ENCODE measurements at places on chromosomes 12 and 14.

DNA sequence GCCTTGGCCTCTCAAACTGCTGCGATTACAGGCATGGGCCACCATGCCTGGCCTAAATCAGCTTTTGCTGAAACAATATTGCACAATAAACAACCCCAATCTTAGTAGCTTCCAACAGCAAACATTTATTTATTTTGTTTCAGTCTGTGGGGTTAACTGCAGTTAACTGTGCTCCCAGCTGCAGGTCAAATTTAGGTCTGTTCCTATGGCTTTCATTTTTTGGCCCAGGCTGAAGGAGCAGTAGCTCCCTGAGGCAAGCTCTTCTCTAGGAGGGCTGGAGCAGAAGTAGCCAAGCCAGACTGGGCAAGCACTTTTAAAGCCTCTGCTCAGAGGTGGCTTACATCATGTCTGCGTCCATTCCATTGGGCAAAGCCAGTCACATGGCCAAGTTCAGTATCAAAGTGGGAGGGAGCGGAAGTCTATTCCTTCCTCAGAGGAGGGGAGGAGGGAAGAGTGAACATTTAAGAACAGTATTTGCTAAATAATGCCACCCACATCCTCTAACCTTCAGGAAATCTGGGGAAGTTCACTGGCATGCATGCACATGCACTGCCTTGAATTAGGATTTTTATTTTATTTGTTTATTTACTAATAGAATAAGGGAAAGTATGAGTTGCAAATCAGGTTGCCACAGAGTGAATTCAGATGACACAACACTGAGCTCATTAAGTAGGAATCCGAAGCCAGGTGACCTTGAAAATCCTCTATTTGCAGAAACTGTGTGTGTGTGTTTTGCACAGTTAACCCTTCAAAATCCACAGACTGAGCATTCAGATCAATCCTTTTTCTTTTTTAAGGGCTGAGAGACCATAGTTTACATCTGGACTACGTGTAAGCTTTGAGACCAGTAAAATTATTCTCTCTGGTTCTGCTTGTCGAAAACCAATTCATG, 122.0 kb upstream of the SEL1L start:
- H3K4me1 ChIP-seq: no peaks in the 10 kb centered on the region
- H3K4me3 ChIP-seq: no peak overlapping the region
- no peak overlapping the region for H3K27ac ChIP-seq

DNA sequence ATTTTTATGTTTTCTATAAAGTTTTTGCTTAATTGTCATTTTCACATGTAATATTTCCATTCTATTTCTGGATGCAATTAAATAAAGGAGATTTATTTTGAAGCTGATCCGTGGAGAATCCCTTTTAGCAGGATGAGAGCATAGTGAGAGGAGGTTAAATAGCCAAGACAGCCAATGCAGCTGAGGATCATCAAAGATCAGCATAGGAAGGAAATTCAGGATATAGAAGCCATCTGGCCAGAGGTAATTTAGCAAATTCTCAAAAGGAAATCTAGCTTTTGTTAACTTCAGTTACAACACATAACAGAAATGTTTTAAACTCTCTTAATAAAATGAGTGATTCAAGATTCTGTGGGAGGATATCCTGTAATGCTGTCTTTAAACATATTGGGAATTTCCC, 122.8 kb upstream of the PDE3A start:
- no peak for DNase-seq
- H3K4me1 ChIP-seq: peaks cover 2% of the 10 kb centered on the region
- no peak overlapping the region for H3K4me3 ChIP-seq
- H3K27me3 ChIP-seq: no peaks in the 10 kb centered on the region
- peaks cover 6% of the 10 kb centered on the region for H3K36me3 ChIP-seq
- no peak overlapping the region for H3K27ac ChIP-seq

DNA sequence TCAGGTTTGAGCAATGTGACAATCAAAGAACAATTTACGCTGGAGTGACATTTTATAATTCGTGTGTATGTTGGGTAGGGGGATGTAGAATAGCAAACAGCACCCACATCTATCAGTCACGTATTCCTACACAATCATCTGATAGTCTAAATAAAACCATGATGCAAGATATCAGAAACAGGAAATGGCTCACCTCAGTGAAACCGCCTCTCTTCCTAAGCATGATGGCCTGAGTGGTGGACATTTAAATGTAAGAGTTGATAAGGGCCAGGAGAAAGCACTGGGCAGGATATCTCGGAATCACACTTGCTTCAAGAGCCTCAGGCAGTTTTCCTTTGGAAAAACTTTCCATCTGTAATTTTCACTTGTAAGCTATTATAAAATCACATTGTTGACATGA, 128.2 kb downstream of the GRIP1 start:
- H3K4me3 ChIP-seq: no peak overlapping the region
- H3K4me1 ChIP-seq: no peaks in the 10 kb centered on the region
- no peak overlapping the region for H3K27ac ChIP-seq
- peaks cover 4% of the 10 kb centered on the region for H3K27me3 ChIP-seq

GRCh38 chr14:36973806-36974442, 198.5 kb downstream of the SLC25A21 start:
- no peak overlapping the region for H3K4me3 ChIP-seq
- peak overlapping the region; percentile 72 for H3K27ac ChIP-seq
- H3K4me1 ChIP-seq: peaks cover 26% of the 10 kb centered on the region
